ENCODE measurements at places on chromosomes 1 and 21.

DNA sequence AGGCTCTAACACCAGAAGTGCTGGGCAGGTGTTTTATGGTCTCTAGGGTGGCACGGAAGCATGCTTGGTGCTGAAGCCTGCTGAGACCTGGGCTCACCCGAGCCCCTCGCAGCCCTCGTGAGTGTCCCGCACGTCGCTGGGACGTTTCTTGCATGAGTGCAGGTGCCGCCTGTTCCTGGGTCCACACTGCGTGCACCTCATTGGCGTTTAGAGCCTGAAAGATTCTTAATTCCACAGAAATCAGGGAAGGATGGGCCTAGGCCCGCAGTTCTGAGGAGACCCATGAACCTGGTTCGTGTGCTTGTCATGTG is 43.8 kb upstream of the DIP2A start:
- DNase-seq, result no peak

DNA sequence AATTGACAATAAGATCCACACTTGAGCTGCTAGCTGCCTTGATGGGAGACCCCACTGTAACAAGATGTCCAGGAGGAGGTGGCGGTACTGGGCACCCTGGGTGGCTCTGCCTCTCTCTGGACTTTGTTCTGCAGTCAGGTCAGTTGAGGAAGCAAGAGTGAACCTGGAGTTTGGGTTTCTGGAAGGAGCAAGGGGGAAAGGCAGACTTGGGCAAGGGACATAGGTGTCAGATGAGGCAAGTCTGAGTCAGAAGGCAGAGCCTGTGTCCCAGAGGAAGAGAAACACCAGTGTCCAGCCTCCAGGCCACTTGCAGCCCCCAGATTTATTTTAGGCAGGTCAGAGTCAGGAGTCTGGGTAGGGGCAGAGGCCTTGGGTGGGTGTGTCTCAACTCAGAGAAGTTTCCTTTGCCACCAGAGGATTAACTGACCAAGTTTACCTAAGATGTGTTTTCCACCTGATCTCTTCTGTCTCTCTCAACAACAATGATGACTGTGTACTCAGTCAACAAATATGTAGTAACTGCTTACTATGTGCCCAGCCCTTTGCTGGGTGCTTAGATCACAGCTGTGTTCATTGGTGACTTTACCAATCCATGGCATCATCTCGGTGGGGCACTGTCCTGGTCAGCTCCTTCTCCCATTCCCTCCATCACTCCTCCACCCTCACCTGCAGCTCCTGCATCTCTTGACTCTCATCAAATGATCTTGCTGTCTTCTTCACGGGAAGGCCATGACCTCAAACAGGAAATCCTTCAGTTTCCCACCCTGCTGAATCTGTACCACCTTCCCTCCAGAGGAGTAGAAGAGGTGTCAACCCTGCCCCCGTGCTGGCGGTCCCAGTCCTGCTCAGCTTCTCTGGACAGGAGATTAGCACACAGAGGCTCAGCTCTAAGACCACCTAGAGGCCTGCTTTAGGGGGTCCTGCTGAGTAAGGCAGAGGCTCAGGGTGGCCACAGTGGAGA is 36.6 kb downstream of the ELF3 start:
- DNase-seq, result no peak

GRCh38 chr1:227401562-227402342 is 83.5 kb upstream of the CDC42BPA start:
- no peak for DNase-seq

- DNase-seq, result no peak
Measured at GRCh38 chr1:62833529-62833928, 49.6 kb downstream of the ATG4C start.

DNA sequence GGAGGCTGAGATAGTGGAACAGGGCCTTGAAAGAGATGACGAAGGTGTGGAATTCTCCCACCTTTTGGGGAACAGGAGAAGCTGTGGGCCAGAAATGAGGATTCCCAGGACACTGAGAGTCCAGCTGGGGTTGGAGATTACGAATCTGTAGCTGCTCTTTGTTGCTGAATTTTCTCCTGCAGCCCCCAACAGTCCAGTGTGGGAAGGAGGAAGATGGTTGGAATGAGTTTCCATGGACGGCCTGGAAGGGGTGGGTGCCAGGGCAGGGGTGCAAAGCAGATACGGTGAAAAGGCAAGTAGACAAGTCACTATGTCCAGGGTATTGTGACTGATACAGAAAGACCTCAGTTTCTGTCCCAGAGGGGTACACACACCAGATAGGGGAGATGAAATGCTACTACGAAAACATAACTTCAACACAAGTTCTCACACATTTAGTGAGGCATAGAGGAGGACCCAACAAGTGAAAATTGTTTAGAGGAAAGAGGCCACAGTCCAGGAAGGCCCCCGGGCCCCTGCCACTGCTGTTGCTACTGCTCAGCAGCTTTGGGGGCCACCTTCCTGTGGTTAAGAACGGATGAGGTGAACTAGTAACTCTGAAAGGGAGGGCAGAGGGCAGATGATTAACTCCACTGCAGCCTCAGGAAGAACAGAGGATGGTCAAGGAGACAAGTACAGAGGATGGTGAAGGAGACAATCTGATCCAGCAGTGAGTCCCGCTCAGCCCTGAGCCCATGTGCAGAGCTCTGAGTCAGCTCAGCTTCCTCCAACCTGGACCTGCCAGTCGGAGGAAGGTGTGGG is 7.3 kb downstream of the CD244 start:
- DNase-seq, result no peak

GRCh38 chr1:26531651-26532131 is 2.1 kb downstream of the RPS6KA1 start:
- no peak for DNase-seq

- DNase-seq, result no peak
Measured at GRCh38 chr21:38255571-38256117, 1.1 kb upstream of the KCNJ15 start.

DNA sequence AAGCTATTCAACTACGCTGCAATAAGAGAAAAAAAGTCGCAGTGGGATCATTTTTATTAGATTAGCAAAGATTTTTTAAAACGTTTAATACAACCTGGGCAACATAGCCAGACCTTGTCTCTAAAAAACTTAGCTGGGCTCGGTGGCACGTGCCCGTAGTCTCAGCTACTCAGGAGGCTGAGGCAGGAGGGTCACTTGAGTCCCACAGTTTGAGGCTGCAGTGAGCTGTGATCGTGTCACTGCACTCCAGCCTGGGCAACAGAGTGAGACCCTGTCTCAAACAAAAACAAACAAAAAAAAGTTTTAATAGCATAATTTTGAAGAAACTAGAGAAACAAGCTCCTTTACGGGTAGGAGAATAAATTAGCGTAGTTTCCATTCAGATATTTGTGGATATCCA is 1.0 kb upstream of the PRDM15 start:
- DNase-seq, result no peak

DNA sequence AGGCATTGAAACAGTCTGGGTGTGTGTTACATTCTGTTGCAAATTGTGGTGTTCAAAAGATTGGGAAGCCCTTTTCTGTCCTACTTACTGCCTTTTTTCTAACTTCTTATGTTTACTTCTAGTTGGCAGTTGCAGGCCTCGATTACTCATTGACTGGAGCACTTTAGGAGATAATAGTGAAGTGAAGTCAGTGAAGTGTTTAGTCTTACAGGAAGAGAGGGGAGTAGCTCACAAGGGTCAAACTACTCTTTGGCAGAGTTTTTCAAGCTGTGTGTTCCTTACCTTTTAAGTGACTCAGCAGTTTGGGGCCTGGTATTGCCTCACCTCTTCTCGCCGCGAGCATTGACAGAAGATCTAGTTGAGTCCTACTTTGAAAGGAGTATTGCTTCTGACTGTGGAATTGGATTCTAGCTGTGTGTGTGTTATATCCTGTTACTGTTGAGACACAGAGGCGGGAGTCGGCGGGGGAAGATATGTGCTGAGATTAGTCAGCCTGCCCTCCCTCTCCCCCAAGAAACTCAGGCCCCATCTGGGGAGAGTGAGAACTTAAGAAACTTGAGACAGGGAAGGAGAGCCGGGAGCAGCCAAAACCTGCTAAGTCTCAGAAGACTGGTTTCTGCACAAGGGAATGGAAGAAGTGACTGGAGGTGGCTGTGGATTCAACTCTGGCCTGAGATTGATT is 19.3 kb downstream of the AHCYL1 start:
- peak; percentile 60 for DNase-seq

DNA sequence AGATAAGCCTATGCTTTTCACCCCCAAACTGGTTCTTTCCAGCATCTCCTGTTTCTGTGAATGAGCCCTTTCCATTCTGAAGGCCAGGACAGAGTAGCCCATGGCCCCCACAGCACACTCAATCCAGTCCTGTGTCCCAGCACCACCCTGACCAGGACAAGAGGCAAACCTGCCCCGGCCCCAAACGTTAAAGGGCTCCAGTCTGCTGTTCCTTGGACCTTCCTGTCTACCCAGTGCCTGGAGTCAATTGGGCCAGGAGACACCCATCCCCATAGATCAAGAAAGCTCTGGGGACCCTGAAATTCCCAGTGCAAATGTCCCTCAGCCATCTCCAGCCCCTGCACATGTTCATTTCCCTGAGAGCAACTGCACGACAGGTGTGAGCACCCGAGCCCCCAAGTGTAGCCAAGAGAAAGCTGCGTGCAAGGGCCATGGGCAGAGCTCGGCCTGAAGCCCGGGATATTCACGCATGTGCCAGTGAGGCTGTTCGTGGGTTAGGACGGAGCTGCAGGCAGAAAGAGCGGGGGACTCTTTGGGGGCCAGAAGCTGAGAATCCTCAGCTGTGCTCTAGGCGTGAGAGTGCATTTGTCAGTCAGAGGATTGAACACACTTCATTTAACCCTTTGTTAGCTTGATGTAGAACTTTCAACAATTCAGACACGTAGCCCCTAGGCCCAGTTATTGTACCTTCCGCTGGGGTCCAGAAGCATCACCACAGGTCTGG is 4.2 kb upstream of the RIPK4 start:
- DNase-seq, result no peak

GRCh38 chr1:101247404-101248287 is 10.8 kb downstream of the S1PR1 start:
- no peak for DNase-seq

GRCh38 chr1:20114021-20114648 is 5.2 kb downstream of the PLA2G2D start:
- no peak for DNase-seq

- DNase-seq, result no peak
Measured at GRCh38 chr1:45305231-45305630, 21.5 kb upstream of the HPDL start.

DNA sequence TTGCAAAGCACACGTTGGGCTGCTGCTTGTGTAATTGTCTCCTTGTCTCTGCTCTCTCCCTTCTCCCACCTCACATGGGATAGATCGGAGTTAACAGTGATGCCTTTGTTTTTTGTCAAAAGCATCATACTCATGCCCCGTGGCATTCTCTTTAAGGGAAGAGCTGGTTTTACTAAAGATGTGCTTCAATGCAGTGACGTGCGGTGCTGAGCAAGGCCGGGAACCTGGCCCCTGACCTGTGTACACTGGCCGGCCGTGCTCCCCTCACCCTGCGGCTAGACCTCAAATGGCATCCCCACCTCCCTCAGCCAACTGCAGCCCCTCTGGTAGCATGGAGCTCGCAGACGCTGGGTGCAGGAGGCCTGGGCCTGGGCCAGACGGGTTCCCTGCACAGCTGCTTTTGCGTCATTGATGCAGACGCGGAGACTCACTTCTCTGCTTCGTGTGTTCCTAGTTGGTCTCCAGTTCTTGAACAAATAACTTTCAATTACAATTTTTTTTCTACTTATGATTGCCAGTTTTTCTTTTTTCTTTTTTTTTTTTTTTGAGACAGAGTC is 19.9 kb downstream of the AGPAT3 start:
- no peak for DNase-seq

DNA sequence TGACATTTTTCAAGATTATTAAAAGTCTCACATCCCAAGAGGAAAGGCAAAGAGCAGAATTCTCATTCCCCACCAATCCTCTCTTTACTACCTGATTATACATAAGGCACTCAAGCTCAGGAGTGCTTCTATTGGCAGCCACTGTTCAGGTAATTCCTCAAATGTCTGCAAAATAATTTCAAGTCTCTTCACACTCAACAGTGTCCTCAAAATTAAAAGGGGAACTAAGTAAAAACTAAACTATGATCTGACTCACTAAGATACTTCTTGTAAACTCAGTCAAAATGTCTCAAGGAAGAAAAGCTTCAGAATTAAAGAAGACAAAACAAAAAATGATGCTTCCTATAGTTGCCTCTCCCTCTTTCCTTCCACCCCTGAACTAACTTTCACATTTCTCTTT is 135.6 kb downstream of the GPATCH2 start:
- no peak for DNase-seq
